Naive thymus-derived CD4-positive, alpha-beta T cell (primary cell): ENCODE measurements at places on chromosomes 12 and 14.

DNA sequence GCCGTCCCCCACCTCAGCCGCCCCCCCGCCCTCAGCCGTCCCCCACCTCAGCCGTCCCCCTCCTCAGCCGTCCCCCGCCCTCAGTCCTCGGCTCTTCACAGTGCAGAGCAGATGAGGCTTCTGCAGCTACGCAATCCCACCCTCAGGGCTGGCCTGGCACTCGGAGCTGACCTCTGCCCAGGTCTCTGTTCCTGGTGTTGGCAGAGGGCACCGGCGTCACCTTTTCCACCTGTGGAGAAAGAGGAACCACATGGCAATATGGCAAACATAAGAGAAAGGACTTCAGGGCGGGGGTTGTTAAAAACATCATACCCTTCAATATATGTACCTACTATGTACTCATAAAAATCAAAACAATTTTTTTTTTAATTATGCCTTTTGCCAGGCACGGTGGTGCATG is 45.8 kb downstream of the MLXIP start:
- DNase-seq = no peak

DNA sequence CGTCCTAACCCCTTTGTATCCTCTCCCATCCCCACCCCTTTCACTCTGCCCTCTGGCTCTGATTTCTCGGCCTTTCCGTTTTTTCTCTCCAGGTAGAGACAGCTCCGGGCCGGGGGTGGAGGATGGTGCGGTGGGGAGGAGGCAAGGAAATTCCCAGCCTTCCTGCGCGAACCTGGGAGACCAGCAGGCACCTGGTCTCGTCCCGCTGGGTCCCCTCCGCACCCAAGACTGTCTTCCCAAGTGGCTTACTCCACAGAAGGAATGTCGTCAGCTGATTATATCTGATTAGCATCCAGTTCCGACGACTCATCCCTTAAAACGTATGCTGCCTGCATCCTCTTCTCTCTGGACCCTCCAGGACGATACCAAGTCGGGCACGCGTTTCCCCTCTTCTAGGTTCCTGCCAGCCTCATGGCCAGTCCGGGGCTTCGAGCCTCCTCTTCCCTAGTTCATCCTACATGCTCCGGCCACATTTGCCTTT is 42.2 kb upstream of the CAPRIN2 start:
- DNase-seq = no peak

GRCh38 chr14:73842851-73843250 is 8.8 kb upstream of the PTGR2 start:
- no peak for DNase-seq

- DNase-seq = no peak
These were observed 242.5 kb downstream of the FBXL14 start for GRCh38 chr12:1351926-1352325.

GRCh38 chr12:12502815-12503151 is 59.9 kb downstream of the DUSP16 start:
- no peak for DNase-seq

- no peak for DNase-seq
These were observed 24.4 kb downstream of the ATP23 start for GRCh38 chr12:57965766-57966165.

DNA sequence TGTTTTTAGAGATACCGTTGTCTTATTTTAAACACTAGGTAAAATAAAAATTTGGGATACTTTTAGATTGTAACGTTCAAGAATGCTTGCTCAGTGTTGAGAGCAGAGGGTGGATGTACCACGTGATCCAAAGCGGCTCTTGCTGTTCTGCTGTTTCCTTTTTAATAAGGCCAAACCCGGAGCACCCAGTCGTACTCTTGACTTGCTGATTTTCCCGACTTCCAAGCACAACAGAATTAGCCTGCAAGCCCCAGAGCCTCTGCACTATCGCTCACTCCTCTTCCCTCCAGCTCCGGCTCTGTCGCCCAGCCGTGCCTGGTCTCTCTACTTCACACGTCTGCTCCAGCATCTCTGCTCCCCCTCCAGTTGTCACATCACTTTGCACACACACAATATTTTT is 77.3 kb downstream of the EMP1 start:
- DNase-seq = no peak

DNA sequence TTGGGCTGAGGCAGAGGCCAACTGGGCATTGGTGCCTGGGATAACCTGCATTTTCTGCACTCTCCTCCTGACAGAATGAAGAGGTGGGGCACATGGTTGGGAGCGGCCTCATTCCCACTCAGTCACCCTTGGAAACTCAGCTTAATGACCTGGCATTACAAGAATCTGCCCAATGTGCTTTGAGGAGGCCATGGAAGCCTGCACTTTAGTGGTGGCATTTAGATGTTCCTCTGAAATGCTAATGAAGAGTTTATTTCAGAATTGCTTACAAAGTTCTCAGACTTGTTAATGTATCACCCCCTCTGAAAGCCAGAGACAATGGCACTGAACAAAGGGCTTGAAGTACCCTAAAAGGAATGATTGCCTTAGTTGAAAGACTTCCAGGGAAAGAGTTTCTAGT is 71.4 kb upstream of the PARP11 start:
- no peak for DNase-seq

DNA sequence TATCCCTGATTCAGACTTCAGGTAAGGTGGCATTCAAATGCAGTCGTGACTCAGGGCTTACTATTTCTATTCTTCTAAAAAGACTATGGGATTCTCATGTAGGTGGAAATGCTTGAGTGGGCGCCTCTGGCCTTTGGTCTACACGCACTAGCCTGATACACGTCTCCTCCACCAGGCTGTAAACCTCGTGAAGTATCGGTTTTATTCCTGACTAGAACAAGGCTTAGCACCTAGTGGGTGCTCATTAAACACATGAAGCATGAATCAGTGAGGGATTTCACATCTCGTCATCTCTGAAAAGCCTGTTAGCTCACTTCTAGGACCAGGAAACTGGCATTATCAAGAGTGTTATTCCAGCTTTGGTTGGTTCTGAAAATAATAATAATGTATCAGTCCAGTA is 17.7 kb upstream of the HNF1A start:
- no peak for DNase-seq

DNA sequence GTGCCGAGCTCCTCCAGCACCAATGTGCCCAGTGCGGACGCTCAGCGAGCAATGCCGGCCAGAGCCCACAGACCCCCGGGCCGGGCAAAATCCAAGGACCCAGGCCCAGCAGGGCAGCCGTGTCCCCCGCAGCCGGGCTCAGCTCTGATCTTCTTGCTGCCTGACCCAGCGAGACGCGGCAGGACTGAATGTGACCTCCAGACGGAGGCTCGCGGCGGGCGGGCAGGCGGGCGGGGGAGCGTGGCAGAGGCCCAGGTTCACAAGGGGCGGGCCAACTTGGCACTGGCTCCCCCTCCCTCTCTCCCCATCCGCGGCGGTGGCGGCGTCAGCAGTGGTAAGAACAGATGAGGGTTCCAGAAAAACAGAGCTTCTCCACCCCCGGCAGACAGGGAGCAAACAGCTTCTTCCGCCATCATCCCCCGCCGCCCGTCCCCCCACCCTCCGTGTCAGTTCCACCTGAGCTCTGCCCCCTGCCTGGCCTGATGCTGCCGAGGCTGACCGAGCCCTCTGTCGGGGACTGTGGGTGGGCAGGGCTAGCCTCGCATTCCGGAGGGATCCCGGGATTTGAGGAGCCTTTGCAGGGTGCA is 94.3 kb downstream of the RFLNA start:
- DNase-seq = peak; percentile 60

DNA sequence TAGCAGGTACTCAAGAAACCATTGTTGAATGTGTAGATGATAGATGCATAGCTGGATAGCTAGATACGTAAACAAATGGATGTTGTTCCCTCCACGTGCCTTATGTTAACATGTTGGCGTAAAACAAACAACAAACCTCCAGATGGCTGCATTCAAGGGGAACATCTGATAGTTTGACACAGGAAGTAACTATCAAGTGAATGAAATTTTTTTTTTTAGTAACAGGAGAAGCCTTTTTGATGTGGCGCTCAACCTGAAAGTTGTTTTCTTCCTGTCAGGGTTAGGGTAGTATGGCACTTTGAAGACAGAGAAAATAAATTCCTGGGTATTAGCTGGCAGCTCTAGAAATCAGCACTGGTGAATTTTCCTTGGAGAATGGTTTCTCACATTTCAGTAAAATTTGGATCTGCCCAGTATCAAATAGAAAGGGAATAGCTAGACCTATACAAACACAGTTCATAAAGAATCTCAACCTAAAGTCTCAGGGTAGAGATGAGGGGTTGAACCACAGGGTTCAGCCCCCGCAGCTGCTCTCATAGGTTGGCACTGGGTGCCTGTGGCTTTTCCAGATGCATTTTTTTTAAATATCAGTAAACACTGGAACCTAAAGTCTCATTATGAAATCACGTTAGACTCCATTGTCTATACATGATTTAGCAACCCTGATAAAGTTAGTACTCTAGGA is 18.8 kb upstream of the RAP1B start:
- no peak for DNase-seq
